ENCODE measurements at places on chromosomes 6 and 20.

GRCh38 chr6:15458021-15458459 lies 204.8 kb downstream of the DTNBP1 start:
- no peak for DNase-seq

DNA sequence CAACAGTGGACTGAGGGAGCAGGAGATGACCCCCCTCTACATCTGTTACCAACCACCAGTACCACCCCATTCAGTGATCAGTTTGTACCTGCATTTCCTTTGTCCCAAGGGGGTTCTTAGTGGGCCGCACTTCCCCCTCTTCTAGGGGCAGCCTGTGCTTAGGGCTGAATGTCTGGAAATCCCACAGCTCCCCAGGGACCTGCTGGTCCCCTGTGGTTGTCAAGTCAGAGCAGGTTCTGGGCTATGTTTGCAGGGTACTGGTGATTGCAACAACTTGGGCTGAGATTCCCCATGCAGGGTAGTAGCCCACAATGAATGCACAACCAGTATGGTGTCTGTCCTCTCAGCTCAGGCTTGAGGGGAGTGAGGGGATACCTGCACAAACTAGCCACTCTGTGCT lies 39.7 kb upstream of the COL10A1 start:
- no peak for DNase-seq

DNA sequence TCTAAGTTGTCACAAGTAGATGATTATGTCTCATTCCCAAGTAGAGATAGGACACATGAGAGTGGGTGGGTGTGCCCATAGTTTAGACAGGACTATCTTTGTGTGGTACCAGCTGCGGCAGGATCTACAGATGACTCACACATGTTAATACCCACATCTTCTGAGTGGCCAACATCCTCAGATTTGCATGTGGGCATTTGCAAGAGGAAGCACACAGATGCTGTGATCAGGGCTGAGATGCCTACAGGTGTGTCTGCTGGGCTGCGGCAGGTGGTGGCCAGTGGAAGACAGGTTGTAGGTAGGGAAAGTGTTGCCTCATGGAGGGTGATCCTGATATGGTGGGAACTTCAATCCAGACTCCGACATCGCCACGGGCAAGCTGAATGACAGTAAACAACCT lies 50.8 kb downstream of the UTRN start:
- peak; percentile 54 for DNase-seq

GRCh38 chr20:1577906-1578305 lies 20.4 kb upstream of the SIRPD start:
- no peak for DNase-seq

- no peak for DNase-seq
Measured at GRCh38 chr6:111806165-111806547, 67.1 kb downstream of the FYN start.

- DNase-seq: no peak
Measured at GRCh38 chr20:46742669-46743045, 33.2 kb downstream of the SLC2A10 start.

DNA sequence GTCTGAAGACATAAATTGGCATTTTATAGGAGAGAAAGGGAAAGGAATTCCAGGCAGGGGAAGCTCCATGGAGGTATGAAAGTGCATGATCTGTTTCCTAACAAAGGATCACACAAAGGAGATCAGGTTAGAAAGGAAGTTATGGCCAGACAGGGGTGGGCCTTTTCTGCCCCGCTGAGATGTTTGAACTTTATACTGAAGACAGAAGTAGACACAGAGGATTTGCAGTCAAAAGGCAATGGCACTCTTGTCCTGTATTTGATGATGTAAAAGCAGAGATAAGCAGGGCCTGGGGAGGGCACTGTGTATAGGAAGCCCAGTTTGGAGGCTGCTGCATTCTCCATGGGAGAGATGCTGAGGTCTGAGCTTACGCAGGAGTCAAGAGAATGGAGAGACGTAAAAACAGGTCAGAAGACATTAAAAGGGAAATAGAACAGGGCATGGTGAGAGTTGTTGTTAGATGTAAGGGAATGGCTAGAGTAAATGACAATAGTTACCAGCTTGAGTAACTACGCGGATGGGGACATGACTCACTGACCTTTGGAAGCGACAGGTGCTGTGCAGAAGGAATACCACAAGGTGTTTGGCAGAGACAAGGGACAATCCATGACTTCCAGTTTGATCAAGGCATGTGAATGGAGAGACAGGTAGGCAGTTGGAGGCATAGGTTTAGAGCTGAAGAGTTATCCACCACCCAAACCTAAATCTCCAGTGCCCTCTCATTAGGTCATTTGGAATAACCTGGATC lies 190.6 kb upstream of the SASH1 start:
- no peak for DNase-seq

- DNase-seq: no peak
Measured at GRCh38 chr20:37042986-37043972, 52.5 kb downstream of the RBL1 start.

DNA sequence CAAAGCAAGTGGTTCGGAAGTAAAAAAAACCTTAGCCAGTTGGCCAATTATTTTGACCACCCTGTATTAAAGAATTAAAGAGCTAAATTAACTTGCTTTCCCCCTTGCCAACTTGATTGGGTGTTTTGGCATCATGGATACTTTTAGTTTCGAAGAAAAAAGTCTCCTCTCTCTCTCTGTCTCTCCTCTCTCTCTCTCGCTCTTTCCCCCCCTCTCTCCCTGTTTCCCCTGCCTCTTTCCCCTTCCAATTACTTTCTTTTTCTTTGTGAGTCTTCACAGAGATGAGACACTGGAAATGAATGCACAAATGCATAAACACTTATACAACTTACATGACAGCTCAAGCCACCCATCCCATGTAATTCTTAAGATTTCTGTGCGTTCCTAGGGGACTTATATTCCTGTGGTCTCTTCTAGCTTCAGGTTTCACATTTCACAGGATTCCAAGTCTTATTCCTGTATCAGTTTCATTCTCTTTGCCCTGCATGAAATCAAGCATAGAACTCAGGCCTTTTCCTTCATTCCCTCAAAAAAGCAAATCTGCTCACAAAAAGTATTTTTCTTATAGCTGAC lies 32.9 kb upstream of the EYA4 start:
- no peak for DNase-seq

- no peak for DNase-seq
Measured at GRCh38 chr20:44850272-44850671, 35.2 kb upstream of the YWHAB start.

- DNase-seq: no peak
Measured at GRCh38 chr20:16759181-16759563, 11.0 kb downstream of the OTOR start.

GRCh38 chr6:17635568-17635967 lies 35.5 kb downstream of the FAM8A1 start:
- no peak for DNase-seq

- no peak for DNase-seq
Measured at GRCh38 chr6:145420599-145420998, 314.7 kb downstream of the EPM2A start.

DNA sequence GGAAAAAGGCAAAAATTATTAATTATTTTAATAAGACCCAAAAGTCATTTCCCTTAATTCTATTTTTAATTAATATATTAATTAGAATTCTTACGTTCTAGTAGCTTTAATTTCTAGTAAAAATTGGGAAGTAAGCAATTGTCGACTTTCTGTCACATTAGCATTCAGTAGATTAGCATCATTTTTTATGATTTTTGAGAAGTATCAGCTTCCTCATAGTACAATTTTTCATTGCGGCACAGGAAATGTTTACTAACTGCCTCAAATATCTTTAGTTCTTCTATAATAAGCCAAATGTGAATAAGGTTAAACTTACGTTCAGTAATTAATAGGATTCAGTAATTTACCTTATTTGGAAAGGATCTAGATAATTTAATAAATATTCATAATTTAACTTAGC lies 687.4 kb downstream of the EPM2A start:
- no peak for DNase-seq

- DNase-seq: no peak
Measured at GRCh38 chr6:119390247-119390793, 40.8 kb upstream of the MAN1A1 start.

- DNase-seq: no peak
Measured at GRCh38 chr6:17022604-17023003, 79.2 kb upstream of the STMND1 start.

GRCh38 chr20:44748005-44748370 lies 2.3 kb downstream of the KCNK15 start:
- DNase-seq: peak; percentile 57

- DNase-seq: peak; percentile 7
Measured at GRCh38 chr6:108838101-108838717, 10.0 kb upstream of the ARMC2 start.

DNA sequence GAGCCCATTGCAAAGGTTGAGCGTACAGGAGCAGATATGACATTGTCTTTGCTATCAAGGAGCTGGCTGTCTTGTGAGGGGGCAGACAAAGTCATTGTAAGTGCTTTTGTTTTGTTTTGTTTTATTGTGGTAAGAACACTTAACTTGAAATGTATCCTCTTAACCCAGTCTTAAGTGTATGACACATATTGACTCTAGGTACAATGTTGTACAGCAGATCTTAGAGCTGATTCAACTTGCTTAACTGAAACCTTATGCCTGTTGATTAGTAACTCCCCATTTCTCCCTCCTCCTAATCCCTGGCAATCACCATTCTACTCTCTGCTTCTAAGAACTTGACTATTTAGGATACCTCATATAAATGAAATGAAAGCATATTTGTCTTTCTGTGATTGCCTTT lies 429.0 kb downstream of the BMP2 start:
- DNase-seq: no peak

GRCh38 chr6:53641348-53641747 lies 24.2 kb downstream of the KLHL31 start:
- DNase-seq: no peak

DNA sequence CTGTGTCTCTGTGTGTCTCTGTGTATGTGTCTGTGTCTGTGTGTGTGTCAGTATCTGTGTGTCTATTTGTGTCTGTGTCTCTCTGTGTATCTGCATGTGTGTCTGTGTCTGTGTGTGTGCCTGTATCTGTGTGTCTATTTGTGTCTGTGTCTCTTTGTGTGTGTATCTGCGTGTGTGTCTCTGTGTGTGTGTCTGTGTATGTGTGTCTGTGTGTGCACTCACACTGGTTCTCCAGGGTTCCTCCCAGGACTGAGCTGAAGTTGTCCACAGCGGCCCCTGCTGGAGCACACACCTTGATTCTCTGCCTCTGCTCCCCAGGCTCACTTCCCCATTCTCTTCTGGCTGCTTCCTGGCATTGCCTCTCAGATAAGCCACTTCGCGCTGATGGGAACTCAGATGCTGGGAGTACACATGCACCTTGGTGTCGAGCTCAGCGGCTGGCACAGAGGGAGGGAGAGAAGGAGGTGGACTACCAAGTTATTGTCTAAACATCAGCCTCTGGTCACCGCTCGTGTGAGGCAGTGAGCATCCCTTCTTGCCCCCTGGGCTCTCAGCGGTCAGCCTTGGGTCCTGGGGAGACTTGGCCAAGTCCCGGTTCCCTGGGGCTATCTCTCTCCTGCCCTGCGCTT lies 104.9 kb upstream of the NXT1 start:
- DNase-seq: peak; percentile 76

DNA sequence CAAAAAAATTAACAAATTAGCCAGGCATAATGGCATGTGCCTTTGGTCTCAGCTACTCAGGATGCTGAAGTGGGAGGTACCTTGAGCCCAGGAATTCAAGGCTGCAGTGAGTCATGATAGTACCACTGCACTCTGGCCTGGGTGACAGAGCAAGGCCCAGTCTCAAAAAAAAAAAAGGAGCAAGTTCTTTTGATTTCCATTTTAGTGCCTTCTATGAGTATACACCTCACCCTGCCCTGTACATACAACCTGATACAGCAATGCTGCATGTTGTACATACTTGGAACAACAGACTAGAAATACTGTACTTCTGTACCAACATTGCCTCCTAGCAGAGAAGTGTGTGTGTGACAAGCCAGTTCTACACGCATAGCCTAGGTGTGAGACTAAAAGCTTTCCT lies 97.3 kb upstream of the CARMIL1 start:
- DNase-seq: no peak

DNA sequence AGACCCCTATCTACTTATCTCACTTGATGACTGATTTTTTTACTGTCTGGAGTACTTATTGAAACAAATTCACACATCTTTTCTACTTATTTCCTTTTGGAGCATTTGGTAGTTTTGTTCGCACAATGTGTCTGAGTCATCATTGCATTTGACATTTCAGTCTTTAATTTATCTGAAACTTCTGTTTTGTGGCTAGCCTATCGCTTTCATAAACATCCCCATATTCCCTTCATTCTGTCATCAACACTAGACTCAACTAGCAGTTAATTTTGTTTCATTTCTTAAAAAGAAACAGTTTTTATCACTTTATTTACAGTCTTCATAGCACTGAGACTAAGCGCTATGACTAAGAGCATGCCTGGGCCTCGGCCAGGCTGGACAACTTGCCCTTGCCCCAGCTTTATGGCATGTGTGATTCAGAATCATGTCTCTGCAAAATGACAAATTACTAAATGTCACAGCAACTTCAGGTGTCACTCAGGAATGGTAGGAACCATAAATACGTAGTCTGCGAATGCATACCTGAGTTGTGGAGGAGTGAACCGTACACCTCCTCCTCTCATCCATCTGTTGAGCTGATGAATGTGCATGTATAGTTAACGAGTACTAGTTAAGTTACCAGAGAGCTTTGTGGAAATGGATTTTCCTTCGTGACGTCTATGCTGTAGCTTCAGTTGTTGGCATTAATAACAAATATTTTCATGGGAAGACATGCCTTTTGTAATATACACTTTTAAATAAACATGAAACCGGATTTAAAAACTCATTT lies 16.2 kb downstream of the L3MBTL3 start:
- DNase-seq: no peak

DNA sequence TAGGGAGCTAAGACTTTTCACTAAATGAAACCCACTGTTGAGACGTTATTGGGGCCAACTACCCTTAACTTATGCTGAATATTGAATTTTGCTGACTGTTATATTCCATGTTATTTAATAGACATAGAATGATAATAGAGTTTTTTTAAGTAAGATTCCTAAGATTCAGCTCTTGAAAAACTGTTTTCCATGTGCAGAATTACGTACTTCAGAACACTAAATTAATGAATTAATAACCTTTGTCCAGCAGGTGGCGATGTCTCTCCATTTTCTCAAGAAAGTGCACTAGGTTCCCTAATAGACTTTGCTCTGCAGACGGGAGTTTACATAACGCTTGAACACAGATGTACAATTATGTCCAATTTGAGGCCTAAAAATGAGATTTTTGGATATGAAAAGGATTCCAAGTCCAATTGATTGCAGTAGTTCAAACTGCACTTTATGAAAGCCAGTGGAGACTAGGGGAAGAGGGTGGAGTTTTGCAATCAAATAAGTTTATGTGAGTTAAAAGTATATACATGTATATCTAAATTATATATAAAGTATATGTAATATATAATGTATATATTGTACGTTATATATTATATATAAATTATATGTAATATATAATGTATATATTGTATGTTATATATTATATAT lies 282.1 kb downstream of the UST start:
- peak; percentile 81 for DNase-seq

DNA sequence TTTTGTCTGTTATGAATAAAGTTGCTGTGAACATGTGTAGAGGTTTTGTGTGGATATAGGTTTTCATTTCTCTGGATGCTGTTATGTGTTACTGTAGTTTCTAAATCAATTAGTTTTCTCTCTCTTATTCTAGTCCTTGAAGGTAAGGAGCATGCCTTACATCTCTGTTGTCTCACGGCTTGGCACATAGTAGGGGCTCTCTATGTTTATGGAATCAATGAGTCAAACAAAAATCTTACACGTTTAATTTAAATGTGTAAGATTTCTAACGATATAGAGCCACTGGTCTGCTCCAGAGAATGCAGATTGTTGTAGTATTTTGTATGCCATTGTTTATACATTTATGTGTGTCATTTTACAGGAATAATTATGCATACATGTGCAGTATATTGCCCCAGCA lies 15.3 kb upstream of the DHX35 start:
- DNase-seq: no peak

Data from RPMI8226 (cell line).